ENCODE measurements at places on chromosomes 1 and 21. TPM values are rescaled to one million over a fixed set of nuclear protein-coding genes. Genes with fewer than 3 reads are reported as not detected.
A peak's percentile ranks its signal among the peaks of the same experiment; 100 is the strongest.

The CELSR2 gene
- 98.1 TPM for total RNA-seq

DNA sequence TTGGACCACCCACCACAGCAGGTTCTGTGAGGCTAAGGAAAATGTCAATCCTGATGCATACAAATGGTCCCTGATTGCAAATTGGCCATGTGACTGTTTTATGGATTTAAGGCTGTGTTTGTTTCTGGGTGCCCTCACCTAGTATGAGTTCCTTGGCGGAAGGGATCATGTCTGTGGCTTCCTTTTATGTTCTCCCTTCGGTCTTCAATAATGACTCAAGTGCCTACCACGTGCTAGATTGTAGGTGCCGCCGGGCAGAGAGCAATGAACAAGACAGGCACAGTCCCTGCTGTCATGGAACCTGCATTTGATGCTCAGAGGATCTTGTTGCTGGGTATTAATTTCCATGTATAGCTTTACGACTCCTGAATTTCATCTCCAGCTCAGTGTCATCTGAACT lies 9.8 kb upstream of the VWA5B1 start:
- DNase-seq = no peak

DNA sequence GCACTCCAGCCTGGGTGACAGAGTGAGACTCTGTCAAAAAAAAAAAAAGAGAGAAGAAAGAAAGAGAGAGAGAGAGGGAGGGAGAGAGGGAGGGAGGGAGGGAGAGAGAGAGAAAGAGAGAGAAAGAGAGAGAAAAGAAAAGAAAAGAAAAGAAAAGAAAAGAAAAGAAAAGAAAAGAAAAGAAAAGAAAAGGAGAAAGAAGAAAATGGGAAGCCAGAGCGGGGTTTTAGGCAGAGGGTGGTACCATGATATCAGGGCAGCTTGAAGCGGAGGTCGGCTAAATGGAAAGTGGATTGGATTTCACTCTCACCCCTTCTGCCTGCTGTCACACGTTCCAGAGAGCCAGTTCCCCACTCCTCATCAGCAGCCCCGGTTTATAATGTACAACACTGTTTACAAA lies 1.9 kb downstream of the TMCO4 start:
- no peak for DNase-seq

DNA sequence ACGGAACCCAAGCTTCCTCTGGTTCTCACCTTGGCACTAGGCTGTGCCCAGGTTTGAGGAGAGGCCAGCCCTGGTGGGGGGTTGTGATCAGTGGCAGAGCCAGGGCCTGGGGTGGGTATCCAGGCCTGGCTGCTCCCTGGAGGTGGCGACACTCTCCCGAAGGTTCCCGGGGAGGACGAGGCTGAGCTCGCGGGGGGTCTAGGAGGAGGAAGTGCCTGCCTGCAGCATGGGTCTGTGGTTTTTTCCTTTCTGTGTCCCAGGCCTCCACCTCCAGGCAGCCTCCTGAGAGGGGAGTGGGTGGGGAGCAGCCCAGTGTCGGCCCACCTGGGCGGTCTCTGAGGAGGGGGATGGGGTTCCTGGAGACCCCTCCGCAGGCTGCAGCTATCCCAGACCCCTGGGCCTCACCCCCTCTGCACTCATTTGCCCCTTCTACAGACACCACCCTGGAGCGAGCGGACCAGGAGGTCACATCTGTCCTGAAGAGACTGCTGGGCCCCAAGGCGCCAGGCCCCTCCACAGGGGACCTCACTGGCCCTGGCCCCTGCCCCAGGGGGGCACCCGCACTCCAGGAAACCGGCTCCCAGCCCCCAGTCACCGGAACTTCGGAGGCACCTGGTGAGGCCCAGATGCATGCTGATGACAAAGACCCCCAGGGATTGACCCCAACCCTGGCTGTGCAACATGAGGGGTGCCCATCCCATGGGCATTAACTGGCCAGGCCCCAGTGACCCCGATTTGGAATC lies 44.3 kb downstream of the TRIM11 start:
- DNase-seq = peak; percentile 83

The HYI gene
- 39.4 TPM for total RNA-seq

DNA sequence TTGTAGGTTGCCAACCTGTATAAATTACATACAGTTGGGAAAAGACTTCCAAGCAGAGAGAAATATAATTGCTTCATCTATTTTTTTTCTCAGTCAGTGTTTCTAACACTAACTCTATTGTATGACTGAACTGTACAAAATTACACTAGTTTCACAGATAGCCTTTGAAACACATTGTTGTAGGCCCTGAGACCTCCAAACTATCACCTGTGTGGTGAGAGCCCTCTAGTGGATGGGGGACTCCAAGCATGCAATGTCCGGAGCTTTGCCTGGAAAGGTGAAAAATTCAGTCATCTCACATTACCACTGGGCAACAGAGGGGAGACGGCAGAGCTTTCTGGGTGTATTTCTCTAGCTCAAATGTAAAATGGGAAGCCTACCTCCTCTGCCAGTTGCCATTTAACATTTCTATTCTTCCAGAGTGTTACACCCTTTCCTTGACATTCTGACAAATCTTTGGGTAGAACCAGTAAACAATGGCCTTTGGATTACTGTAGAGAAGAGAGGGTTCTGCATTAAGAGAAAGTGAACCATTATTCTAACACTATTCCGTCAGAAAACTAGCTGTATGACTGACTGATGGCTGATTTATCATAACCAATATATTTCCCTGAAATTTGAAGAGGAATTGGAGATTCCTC lies 212.2 kb downstream of the LYPLAL1 start:
- no peak for DNase-seq

The NCF2 gene
- 26.6 TPM for total RNA-seq

- no peak for DNase-seq
Measured at GRCh38 chr1:46197964-46198811, at the start of gene POMGNT1. Gene POMGNT1 (minus strand): TSS chr1:46198434. CDS start chr1:46197821, 613 bp downstream.

DNA sequence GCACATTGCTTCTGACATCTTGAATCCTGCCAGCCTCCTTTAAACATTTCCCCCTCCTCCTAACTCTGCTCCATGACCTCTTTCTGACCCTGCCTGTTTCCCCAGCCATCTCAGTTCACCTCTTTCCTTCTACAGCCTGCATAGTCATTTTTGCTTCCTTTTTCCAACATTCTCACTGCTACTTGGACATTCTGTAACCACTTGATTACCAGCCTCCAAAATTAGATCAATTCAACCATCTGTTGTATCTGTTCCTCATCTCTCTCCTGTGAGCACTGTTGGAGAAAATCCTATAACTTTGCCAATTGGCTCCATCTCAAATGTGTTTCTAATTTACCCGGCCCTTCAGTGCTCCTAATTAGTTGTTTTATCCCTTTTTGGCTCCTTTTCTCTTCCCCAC lies 27.5 kb upstream of the GPR88 start:
- DNase-seq = no peak

DNA sequence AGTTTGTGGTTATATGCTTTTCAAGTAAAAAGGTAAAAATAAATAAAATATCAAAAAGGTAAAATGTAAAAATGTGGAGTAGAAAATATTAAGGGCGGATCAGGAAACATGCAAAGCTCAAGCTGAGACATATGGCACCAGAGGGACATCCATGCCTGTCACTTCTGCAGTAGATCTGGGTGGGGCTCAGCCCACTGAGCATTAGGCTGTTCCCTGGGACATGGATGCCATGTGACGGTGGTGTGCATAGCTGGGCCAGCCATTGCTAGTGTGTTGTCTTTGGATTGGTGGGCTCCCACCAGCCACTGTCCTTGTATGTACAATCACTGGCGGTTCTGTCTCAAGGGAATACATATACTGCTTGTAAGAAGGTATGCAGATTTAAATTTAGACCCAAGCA lies 3.0 kb downstream of the TTC13 start:
- DNase-seq = no peak

DNA sequence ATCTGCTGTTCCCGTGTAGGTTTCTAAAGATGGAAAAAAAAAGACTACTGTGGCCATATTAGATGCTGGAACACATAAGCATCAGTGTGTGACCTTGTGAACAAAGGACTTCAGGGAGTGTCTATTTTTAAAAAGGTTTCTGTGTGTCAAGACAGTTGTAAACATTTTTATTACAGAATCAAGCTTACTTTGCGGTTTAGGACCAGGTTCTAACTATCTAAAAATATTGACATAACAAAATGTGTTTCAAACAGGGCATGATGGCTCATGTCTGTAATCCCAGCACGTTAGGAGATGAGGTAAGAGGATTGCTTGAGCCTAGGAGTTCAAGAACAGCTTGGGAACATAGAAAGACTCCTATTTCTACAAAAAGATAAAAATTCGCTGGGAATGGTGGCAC lies 7.1 kb upstream of the DDI2 start:
- DNase-seq = no peak

The TMOD4 gene
- total RNA-seq = 0.49 TPM

The PDPN gene
- 36.1 TPM for total RNA-seq

GRCh38 chr1:230682882-230683610 lies 30.9 kb downstream of the AGT start:
- no peak for DNase-seq

DNA sequence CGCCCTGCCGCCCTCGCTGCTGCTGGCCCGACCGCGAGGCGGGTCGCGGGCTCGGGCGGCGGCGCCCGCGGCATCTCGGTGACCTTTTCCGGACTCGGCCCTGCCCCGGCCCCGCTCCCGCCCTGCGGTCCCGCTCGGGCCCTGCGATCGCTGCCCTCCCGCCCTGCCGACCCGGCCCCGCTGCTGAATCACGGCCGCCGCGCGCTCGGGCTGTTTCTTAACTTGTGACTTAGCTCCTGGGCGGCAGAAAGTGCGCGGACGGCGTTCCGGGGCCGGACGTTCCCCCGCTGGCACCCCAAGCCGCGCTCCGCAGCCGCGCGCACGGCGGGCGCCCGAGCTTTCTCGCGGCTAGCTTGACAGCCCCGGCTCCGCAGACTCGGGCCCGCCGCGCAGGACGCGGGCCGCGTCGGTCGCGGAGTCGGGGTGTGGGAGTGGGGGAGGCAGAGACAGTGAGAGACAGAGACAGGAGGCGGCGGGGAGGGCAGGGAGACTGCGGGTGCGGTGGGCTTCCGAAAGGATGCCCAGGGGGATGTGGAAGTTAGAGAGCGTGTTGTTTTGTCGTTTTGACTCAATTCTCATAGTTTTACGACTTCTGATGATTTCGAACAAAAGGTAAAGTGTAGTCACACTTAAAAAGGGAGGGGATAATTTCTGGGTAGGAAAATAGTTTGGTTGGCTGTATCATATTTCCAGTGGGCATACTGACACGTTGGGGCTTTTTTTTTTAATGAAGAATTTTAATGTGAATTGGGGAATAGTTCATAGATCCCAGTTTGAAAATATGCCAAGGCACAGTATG lies 49.8 kb downstream of the PRDM2 start:
- peak; percentile 40 for DNase-seq

DNA sequence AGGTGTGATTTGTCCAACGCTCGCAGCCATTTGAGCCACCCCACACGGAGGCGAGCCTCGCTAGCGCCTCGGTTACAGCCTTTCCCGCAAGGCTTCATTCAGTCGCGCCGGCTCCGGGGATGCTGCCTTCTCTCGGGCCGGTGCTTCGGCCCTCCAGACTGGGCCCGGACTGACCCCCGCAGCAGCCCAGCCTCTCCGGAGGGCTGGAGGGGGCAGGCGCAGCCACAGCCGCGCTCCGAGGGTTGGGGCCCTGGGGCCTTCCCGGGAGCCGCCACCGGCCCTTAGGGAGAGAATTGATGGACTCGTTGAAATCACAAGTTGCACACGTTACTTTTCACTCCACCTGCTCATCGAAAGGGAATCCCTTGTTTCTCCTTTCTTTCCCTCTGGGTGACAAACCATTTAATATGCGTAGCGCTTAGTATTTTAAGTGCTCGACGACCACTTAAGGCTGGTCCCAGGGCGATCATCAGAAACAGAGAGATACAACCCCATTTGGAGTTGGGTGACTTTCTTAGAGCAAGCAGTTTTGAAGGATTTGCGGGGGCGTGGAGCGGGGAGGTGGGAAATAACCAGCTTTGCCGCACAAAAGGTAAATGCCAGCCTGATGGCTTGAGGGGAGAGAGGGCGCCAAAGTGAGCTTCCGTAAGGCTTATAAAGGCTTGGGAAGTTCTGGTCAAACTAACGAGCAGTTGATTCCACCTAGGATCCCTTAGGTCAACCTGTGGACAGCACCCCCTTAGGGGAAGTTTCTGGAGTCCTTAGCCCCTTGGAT lies 24.6 kb upstream of the ENAH start:
- DNase-seq = no peak

The SLAMF8 gene
- 3.1 TPM for total RNA-seq
